AG09309 (cell line): ENCODE measurements at places on chromosomes 2 and 18.

GRCh38 chr2:188963741-188964140, 10.4 kb upstream of the COL3A1 start:
- no peak for DNase-seq

- no peak for DNase-seq
Observed at GRCh38 chr18:1498216-1498615, 593.5 kb downstream of the ADCYAP1 start.

DNA sequence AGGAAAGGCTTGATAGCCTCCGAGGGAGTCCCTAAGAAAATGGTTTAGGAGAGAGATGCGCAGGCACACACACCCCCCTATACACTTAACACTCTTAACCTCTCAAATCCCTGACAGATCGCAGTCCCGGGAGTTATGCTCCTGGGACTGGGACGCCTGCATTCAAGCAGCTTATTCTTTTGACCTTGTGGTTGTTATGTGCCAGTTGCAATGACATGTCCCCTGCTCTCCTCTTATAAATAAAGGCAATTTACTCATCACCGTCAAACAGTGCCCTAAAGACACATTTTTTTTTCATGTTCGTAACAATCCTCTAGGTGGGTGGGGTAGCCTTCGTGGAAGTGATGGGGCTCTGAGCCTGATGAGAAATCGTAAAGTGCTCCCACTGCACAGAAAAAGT, 162.2 kb downstream of the LRRC30 start:
- no peak for DNase-seq

DNA sequence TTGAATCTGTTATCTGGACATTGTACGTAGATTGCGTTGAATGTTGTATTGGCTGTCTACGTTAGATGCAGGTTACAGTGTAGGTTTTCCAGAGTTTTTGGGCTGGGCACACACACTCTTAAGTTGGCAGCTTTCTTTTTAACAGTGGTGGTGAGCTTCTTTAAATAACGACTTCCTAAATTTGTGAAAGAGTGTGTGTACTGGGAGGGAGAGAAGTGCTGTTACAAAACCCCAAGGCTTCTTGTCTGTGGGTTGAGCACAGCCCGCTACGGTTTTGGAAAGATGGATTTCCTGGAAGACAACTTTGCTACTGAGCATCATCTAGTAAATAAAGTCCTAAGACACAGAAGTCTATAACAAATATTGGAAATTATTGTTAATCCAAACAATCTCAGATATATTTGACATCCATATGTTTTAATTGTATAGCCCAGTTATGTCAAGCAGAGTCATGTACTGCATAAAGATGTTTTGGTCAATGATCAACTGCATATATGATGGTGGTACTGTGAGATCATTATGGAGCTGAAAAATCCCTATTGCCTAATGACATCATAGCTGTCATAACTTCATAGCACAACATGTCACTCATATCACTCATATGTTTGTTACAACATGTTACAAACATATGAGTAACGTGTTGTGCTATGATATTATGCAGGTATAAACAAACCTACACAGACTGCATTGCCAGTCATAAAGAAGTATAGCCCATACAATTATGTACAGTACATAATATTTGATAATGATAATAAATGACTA, 7.9 kb upstream of the THUMPD2 start:
- no peak for DNase-seq

- DNase-seq = no peak
Observed at GRCh38 chr2:10289352-10289751, 13.4 kb upstream of the HPCAL1 start.

DNA sequence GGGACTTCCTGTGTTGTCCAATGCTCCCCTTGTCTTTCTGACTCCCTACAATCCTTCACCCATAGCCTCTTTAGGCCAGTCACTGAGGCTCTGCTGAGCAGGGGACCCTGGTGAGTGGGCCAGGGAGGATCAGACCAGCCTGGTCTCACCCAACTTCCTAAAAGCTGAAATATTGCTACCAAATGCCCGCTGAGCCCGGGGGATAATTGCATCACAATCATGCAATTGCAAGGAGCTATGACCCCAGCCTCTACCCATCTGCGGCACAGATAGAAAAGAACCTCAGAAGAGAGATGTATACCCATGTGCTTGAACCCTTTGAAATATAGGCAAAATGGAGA, 3.7 kb upstream of the SP100 start:
- DNase-seq = no peak

- DNase-seq = no peak
Observed at GRCh38 chr2:170030040-170030439, 147.9 kb upstream of the MYO3B start.

- DNase-seq = no peak
Observed at GRCh38 chr2:69217333-69218080, 169.5 kb downstream of the GFPT1 start.

DNA sequence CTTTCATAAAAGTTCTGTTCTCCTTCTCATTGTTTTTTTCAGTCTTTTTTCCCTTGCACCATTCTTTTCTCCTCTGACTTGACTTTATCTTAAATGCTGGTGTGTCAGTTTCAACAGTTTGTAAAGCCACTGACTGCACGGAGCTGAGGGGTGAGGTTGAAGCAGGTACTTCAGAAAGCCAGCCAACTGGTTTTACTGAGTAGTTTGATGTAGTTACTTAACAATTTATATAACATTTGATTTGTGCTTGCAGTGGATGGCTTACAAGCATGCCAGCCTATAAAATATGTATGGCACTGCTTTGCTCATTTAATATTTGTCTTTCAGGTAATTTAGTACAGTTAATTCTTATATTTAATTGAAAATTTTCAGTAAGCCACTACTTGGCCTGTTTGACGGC, 55.4 kb downstream of the FAM171B start:
- no peak for DNase-seq

- no peak for DNase-seq
Observed at GRCh38 chr2:75928093-75928492, 217.4 kb upstream of the GCFC2 start.

- no peak for DNase-seq
Observed at GRCh38 chr2:46142546-46143428, 154.4 kb upstream of the EPAS1 start.

- DNase-seq = no peak
Observed at GRCh38 chr18:27964811-27965210, 212.1 kb downstream of the CDH2 start.

DNA sequence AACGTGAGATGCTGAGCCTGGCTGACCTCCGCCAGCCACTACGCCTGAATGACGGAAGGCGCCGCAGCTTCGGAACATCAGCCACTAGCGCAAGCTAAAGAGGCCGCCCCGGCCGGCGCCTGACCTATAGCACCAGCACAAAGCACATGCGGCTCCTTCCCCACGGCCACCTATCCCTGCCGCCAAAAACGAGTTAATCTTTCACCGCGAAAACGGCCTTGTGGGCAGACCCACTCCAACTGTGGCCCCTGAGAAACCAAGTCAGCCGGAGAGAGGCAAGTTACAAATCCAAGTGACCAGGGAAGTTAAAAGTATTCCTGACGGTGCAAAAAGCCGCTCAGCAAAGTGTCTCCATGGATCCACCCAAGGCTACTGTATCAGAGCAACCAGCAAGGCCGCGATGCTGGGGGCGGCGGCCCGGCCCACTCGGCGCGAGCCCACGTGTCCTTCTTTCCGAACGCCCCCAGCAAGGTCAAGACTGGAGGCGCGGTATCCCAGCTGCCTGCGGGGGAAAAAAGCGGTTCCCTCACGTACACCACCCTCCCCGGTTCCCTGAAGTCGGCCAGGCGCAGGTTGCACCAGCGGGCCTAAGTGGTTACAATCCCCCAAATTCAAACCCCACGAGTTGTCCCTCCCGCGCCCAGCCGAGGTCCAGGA, 575 bp downstream of the HSPD1 start:
- DNase-seq = no peak

- no peak for DNase-seq
Observed at GRCh38 chr2:58645017-58645416, 403.9 kb upstream of the FANCL start.

- no peak for DNase-seq
Observed at GRCh38 chr2:224104668-224105386, 65.7 kb upstream of the SERPINE2 start.

DNA sequence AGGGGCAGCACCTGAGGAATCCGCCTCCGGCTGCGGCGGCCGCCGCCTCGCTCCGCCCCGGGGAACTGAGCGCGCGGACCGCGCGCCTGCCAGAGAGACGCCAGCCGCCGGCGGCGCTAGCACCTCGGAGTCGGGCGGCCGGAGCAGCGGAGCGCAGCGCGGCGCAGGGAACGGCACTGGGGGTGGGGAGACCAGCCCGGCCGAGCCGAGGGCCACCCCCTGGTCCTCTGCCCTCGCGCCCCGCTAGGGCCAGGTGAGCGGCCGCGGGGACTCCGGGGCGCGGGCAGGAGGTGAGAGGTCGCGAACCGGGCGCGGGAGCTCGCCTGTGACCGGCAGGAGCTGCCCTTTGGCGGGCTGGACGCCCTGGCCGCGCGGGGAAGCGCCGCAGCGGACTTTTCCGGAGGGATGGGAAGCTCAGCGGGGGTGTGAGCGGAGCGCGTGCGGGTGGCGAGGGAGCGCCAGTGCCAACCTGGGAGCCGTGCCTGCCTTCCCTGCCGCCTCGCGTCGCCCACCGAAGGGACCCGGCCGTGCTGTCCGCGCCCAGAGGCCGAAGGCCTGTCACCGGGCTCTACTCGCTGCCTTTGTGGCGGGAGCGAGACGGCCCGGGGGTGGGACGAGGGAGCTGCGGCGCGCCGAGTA, at the start of gene GREB1L:
Gene GREB1L (plus strand): TSS at position 92 of the 639 bp plus-strand sequence. CDS start 141,287 bp downstream, outside the sequence.
- no peak for DNase-seq

DNA sequence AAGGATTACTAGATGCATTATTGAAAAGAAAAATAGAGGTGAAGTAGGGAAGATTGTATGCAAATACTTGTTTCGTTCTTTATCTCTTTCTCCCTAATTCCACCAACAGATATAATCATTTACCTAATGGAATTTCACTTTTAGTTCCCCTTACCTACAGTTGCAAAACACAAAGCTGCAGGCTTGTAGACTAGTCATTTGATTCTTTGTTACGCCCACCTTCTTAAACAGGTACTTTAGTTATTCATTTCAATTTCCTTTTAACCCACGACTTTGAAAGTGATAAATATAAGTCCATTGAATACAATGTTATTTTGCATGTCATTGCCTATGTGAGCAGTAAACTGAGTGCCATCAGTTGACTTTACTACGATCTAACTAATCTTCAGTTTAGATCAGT, 3.9 kb upstream of the HRH4 start:
- no peak for DNase-seq

- DNase-seq = no peak
Observed at GRCh38 chr2:239634769-239635168, 233.9 kb upstream of the HDAC4 start.

- DNase-seq = no peak
Observed at GRCh38 chr2:85958731-85959130, 69.9 kb upstream of the ST3GAL5 start.

DNA sequence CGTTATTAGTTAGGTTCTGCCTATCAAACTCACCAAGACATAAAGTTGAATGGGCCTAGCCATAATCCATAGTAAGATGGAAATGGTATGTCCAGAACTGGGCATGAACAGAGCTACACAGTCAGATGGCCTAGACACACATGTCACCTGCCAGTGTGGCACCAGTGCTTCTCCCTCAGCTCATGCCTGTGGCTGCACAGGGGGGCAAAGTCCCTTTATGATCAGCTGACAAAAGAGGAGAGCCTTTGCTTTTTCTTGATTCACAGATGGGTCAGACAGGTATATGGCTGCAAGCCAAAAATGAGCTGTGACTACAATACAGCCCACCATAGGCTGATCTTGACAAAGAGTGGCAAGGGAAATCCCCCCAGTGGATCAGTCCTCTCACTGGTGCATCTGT, 28.3 kb upstream of the STARD7 start:
- DNase-seq = no peak
